Head of caudate nucleus (tissue), 42 donors: ENCODE measurements at places on chromosomes 1 and 21.

DNA sequence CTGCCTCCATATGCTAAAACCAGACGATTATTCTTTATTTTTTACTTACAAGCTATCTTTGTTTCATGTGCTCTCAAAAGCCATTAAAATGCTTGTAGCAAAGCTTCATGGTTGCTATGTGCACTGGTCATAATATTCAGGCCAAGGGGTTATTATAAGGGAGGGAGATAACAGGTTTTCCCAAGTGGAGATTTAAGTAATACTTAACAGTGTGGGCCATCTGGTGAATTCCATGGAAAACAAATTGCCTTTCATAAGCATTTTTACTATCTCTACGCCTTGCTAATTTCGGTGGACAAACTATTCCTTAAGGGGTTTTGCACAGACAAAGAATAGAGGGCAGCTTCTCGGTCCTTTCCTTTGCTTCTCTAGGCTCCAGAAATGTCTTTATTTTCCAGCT, 137.8 kb downstream of the NUF2 start:
- DNase-seq: no peak

GRCh38 chr1:213997038-213997771, 9.4 kb downstream of the PROX1 start:
- DNase-seq: no peak

DNA sequence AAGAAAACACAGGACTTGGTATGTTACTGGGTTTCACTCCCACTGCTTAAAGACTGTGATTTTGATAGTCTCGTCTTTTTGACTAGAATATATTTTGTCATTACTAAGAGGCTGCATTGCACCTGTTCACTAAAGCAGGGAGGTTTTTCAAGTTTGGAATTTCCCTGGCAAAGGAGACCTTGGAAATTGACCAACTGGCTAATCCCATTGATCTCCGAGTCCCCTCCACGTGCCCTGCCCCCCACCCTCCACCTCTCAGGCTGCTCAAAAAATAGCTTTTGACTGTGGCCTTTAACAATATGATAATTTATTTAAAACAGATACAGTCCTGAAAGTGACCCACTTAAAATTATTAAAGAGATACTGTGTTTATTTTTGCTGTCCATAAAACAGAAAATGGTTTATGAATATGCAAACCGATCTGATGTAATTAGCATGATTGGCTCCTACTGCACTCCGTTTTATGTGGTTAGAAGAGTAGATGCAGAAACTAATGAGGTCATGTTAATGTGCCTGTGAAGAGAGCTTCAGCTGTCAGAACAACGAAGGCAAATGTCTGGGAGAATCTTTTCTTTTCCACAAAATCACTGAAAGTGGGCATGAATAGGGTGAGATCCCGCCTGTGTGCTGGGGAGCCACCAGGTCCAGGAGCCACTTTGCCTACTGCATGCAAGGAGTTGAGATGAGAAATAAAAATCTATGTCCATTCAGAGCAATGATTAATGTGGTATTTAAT, 361.5 kb downstream of the RRAGC start:
- no peak for DNase-seq

- no peak for DNase-seq
These were observed 7.7 kb upstream of the CDC42 start for GRCh38 chr1:22044690-22045420.

DNA sequence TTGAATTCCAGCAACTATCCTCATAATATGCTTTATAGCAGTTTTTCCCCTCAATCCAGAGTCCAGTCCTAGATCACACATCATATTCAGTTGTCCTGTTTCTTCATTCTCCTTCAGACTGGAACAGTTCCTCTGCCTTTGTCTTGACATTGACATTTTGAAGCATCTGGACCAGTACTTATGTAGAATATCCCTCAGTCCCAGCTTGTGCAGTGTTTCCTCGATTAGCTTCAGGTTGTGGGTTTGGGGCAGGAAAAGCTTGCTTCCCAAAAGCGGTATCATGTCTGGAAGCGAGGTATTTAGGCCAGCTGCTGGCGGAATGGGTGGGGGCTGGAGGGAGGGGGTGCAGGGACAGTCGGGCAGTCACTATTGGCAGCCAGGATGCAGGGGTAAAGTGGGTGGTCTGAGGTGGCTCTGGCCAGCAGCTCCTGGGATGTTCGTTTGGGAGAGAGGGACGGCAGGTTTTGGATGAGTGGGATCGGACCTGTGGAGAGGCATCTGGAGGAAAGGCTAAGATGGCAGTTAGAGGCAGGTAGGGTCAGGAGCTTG, 6.5 kb downstream of the THEMIS2 start:
- DNase-seq: no peak

DNA sequence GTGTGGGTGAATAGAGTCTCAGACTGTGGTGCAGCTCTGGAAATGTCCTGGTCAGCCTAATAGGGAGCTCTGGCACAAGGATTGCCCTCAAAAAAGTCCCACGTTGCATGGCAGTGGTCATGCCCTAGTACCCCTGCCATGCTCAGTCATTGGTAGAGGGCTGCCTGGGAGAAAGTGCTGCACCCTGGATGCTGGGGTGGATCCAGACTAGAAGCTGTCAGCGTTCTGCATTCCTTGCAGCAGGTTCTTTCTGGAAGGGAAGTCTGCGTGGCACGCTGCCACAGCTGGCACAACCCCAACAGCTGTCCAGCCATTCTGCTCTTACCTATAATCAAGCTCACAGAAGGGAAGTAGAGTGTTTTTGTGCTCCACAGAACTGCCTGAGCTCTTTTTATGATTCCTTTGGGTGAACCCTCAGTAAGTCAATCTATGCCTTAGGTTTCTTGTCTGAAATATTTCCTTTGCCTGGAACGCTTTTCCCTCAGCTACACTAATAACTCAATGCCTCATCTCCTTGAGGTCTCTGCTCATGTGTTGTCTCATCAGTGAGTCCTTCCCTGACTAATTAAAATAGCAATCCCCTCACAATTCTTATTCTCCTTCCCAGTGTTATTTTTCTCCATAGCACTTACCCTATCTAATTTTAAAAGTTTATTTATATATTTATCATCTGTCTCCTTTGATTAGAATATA, 61.5 kb upstream of the JAK1 start:
- no peak for DNase-seq

DNA sequence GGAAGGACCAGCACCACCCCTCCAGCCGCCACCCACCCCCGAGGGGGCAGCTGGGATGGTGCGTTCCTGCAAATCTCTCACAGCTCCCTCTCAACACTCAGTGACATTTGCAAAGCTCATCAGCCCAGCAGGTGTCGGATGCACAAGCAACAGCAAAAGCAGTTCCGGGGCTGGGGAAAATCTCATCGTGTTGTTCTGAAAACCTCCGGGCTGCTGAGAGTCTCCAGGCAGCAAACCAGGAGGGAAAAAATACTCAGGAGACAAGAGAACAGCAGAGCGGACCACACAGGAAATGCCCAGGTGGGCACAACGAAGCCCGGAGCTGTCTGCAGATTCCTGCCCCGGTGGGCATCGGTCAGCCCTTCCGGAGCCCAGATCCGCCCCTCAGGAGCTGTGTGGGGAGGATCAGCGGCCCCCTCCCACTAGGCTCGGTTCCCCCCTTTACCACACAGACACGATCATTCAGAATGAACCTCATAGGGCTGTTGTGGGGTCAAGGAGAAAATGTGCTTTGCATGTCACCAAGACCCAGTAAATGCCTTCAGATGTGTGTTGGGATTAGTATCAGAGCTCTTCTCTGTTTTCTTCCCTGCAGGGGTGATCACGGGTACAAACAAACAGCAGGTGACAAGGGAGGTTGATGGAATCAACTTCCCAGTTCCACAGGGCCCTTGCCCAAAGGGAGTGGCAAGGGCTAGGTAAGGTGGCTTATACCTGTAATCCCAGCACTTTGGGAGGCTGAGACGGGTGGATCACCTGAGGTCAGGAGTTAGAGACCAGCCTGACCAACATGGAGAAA, 127.0 kb upstream of the TIAM1 start:
- no peak for DNase-seq

- no peak for DNase-seq
These were observed 11.2 kb downstream of the LAPTM5 start for GRCh38 chr1:30746212-30747032.

DNA sequence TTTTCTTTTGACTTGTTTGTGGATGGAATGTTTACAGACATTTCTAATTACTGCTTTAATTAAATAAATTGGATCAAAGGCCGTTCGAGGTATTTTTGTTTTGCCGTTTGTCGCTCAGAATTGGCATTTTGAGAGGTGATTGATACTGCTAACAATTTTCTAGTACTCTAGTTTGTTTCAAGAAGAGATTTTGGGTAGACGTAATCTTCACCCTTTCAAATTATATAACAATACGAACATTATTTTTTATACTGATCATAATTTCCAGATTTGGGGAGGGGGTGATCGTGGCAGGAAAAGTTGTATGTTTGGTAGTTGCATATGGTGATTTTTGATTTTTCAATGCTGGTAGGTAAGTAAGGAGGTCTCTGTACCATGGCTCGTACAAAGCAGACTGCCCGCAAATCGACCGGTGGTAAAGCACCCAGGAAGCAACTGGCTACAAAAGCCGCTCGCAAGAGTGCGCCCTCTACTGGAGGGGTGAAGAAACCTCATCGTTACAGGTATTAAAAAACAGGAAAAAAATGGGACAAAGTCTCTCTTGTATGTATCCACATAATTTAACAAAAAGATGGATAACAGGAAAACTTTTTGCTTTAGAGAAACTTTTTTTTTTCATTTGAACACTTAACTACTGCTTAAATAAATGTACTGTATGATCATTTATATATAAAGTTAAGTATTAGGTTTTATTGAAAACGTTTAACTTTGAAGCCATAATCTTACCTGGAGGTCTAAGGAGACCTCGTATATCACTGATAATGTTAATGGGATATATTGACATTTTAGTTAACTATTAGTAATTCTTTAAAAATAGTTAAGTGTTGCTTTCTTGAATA, 1.7 kb downstream of the H3-3A start:
- no peak for DNase-seq

GRCh38 chr1:64363111-64363510, 106.8 kb upstream of the CACHD1 start:
- no peak for DNase-seq

DNA sequence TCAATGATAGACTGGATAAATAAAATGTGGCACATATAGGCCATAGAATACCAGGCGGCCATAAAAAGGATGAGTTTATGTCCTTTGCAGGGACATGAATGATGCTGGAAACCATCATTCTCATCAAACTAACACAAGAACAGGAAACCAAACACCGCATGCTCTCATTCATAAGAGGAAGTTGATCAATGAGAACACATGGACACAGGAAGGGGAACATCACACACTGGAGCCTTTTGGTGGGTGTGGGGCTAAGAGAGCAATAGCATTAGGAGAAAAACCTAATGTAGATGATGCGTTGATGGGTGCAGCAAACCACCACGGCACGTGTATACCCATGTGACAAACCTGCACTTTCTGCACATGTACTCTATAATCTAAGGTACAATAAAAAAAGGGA, 883.4 kb upstream of the PRMT6 start:
- no peak for DNase-seq

DNA sequence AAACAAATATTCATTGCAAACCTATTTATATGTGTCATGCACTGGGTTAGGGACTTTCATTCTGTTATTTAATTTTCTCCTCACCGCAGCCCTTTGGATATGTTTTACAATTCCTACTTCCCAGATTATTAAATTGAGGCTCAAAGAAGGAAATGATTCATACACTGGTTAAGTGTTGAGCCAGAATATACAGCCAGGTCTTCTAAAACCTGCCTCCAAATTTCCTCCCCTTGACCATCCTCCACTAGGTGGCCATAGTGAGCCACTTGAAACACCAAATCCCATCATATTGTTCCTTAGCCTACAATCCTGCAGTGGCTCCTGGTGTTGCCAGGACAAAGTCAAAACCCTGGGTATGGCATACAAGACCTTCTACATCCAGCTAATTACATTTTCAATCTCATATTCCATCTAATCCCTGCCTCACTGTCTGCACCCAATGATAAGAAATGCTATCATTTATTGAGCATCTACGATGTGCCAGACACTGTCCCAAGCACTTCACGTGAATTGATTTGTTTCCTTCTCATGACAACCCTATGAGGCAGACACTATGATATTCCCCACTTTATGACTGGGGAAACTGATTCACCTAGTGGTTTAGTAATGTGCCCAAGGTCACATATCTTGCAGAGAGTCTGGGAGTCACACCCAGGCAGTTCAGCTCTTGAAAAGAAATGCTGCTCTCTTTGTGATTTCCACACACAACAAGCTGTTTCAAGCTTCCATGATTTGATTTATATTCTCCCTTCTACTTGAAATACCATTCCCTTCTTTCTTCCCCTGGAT, 23.6 kb upstream of the KIRREL1 start:
- no peak for DNase-seq

GRCh38 chr1:108503062-108503733, 53.1 kb downstream of the NBPF6 start:
- no peak for DNase-seq

DNA sequence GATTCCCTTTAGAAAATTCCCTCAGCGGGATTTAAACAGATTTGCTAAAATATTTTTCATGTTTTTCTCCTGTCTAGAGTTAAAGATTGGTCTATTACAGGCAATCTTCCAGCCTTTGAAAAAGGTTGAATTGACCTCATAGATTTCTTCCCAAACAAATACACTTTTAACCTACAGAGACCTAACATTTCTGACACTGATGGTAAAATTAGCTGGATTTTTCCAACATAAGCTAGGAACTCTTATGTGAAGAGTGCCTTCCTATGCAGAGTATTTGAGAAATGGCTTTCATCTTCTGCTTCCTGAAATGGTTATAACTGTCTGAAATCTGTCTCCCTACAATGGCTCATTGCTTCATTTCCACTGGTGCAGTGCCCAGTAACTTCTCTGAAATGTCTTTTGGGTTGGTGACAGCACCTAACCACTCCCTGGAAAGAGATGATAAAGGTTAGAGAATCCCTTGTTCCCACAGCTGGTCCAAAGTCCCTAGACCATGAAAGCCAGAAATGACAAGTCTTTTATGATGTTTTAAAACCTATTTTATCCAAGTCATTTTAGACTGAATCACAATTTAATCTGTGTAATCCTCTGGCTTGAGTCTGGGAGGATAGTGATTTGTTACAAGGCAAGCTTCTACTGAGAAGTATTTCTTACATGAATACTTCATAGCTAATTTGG, 269.4 kb downstream of the BACH1 start:
- DNase-seq: no peak

DNA sequence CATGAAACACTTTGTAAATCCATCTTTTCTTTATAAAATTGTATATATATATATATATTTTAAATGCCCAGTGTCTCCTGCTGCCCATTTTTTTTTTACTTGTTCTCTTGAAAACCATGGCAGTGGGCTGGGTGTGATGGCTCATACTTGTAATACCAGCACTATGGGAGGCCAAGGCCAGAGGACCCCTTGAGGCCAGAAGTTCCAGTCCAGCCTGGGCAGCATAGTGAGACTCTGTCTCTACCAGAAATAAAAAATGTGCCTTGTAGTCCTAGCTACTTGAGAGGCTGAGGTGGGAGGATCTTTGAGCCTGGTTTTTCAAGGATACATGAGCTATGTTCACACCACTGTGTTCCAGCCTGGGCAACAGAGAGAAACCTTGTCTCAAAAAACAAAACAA, 62.2 kb downstream of the HS2ST1 start:
- DNase-seq: no peak
